ENCODE measurements at places on chromosomes 1 and 21.

GRCh38 chr1:240056350-240056749 is 35.3 kb upstream of the FMN2 start:
- DNase-seq, result no peak

DNA sequence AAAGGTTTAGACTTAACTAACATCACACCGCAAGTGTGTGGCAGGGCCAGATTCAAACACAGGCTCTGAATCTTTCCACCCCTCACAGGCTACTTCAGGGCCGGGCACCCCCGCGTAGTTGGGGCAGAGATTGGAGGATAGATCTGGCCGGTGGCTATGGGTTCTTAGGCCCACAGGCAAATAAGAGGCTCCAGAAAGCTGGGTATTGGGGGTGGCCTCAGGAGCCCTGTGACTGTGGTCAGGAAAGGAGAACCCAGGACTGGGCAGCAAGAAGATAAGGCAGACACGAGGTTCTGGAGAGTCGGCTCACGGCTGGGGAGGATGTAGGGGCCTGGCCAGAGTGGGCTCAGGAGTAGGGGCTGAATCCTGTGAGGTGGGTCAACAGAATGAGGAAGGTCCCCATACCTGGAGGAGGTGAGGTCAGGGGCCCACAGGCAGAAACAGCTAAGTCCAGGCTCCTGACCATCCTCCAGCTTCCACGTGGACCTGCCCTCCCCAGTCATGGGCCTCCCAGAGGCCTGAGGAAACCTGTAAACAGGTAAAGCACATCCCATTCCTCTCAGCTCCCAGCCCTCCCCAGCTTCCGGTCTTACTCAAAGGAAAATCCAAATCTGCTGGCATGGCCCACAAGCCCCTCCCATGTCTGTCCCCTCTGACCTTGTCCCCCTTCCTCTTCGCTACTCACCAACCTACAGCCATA is 306.2 kb downstream of the MATN1 start:
- DNase-seq, result no peak

GRCh38 chr1:37814252-37814651 is 6.2 kb upstream of the YRDC start:
- DNase-seq, result no peak

DNA sequence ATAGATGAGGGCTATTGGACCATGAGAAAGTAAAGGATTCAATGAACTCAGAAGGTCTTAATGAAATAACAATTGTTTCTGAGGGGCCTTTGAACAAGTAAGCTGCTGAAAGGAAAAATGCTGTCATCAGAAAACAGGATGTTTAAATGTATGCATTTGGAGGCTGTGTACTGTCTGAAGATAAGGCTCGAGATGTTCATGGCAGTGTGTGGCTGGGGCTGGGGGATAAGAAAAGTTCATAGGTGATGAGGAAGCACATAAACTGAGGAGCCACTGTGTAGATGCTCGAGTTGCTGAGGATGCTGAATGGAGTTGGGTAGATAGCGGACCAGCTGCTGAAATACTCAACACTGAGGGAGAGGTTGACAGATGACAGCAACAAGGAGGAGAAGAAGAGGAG is 17.8 kb downstream of the THEM4 start:
- DNase-seq, result no peak

- no peak for DNase-seq
These were observed 452.3 kb upstream of the ADAMTS5 start for GRCh38 chr21:27419153-27419552.
